Mammary epithelial cell (primary cell): ENCODE measurements at places on chromosomes 5 and 9. TPM values are rescaled to one million over a fixed set of nuclear protein-coding genes. Genes with fewer than 3 reads are reported as not detected.

PHF24 gene
- 0.07 TPM for polyA plus RNA-seq

C9orf153 gene
- not detected for polyA plus RNA-seq

DDX4 gene
- not detected for polyA plus RNA-seq

SMIM33 gene
- polyA plus RNA-seq: not detected

SLC23A1 gene
- polyA plus RNA-seq: not detected

PCDHGB3 gene
- polyA plus RNA-seq: 0.57 TPM

DNA sequence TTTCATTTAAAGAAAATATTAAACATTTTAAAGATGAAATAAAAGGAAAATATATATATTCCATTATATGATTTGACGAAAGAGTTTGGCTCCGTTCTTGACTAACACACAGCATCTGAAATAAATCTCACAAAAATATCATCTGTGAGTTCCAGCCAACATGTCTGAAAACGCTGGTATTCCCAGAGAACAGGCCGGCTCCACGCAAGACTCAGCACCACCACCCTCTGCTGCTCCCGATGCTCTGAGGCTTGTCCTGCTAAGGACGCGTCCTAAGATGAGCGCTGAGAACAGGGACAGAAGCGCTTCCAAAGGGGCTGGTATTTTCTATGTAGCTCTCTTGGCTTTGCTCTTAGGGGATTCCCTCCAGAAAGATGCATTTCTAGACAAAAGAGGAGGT is 40.6 kb upstream of the N4BP3 start:
- no peak for DNase-seq

- DNase-seq: no peak
Measured at GRCh38 chr5:179607160-179607931, 16.1 kb downstream of the HNRNPH1 start.

DNA sequence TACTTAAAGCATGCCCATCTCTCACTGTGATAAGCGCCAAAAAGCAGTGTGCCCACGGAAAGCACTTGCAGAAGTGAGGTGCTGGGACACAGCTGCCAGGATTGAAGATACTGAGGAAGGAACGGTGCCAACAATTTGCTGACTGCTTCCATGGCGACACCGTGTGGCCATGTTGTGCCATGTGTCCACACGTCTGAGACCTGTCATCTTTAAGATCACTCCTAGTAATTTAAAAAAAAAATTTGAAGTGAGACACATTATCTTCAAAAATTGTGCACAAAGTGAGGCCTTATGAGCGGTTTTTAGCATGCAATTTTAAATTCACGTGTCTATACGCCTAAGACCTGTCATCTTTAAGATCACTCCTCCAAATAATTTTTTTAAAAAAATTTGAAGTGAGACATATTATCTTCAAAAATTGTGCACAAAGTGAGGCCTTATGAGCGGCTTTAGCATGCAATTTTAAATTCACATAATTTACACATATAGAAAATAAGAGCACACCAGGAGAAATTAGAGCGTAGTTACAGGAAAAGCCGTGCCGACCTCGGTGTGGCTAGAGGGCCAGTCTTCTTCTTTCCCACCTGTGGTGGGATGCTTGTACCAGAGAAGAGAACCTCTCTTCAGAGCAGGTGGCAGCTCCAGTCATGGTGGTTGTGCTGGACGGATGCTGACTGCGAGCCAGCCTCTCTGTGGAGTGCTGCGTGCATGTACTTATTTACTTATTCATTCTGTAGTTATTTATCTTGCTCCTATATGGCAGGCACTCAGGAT is 21.4 kb upstream of the FLT4 start:
- DNase-seq: peak; percentile 13

DNA sequence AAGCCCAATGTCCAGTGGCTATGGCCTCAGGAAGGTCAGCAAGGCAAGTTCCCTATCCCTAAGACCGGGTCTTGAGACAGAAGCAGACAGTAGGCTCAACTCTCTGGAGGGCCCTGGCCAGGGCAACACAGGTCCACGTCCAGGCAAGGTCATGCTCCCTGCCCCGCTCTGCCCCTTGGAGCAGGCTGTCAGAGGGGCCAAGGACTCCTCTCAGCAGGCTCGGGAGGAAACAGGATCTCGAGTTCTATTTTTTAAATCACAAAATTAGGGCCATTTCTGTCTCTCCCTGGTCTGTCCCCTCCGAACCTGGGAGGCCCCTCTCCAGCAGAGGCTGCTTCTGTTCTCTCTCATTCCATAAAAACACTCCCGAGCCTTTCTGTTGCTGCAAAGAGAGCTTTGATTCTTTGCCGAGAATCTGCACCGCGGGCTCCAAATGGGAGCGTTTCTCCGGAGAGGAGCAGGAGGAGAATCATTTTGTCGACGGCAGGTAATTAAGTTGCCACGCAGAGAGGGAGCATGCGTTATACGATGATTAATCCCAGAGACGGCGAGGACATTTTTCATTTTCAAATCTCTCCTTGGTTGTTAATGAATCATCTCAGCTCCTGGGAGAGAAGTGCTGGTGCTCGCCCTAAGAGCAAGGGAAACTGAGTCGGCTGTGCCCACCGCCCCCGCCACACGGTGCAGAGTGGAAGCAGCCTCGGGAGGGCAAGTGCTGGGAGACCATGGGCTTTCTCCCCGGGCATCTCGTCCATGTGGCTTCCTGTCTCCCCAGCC is 24.5 kb upstream of the FCN1 start:
- peak; percentile 11 for DNase-seq

- DNase-seq: no peak
Measured at GRCh38 chr9:83476513-83476912, 61.7 kb downstream of the FRMD3 start.

DNA sequence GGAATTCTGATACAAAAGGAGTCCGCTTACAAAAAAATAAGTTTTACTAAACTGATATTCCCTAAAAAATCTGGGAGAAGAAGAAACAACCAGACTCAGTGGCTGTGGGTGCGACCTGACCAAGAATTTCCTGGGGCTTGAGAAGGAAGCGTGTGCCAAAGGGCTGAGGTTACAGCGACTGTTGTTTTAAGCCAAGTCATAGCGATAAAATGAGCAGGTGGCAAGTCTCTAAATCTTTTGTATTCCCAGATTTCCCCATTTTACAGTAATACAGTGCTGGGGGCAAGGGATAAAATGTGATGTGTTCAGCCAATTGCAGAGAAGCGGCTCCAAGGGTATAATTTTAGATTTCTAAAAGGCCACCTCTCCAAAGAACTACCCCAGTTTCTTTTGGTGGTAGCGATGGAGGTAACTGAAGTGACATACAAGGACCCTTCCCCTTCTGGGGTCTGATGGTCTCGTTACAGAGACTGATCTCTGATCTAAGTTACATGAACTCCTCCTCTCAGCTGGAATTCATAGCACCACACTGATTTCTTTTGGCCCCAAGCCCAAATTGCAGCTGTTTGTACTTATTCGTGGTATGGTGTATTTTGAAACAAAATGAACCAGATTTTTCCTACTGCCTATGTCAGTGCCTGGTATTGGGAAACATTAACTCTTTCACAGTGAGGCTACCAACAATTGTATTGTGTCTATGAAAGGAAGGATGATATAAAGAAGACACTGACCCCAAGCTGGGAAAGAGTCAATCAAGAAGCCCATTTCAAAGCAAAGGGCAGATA is 41.6 kb downstream of the LPAR1 start:
- peak; percentile 12 for DNase-seq

GRCh38 chr5:4252385-4252784 is 656.8 kb downstream of the IRX1 start:
- no peak for DNase-seq

DNA sequence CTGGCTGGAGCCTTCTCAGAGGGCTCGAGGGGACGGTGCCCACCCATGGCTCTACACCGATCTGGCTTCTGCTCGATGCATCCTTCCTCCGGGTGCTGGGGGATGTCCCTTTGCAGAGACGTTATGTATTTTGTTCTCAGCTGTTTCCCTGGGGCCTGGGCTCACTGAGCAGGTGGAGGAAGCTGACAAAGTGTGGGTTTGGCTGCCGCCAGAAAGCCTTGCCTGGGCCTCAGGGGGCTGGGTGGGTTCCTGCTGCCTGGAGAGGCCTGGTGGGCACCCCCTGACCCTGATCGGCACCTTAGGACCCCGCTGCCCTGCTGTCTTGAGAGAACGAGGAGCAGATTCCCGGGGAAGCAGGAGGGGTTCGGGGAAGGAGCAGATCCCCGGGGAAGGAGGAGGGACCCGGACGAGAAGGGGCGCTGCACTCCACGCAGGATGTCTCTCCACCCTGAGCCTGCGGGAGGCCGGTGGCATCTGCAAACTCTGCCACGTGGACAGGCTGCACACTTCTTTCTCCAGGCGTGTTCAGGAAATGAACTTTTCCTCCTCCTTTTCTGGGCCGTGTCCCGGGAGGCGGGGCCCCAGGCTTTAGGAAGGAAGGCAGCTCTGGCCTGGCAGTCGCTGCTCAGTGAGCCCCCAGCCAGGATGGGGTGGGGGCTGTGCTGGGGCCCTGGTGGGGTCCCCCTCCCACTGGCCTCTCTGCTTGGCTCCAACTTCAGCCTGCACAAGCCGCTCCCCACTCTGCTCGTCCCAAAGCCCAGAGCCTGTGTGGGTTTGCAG is 148.9 kb downstream of the RXRA start:
- DNase-seq: no peak

GRCh38 chr5:142800776-142801494 is 30.8 kb downstream of the ARHGAP26 start:
- DNase-seq: no peak

DNA sequence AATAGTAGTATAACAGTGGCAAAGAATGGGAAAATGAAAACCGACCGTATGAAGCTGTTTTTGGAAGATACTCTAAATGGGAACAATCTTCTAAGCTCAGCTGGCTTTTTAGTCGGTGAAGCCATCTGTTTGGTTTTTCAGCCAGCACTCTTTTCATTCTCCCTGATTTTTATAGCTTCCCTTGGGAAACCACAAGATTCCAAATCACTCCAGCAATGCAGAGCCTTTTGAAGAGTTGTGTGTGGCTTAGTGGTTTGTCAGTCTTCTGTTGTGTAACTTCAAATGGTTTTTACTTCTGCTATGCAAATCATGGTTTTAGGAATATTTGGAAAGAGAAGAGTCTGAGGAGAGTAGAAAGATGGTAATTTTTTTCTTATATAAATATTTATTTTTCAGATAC is 180.7 kb downstream of the KDM4C start:
- peak; percentile 70 for DNase-seq

DNA sequence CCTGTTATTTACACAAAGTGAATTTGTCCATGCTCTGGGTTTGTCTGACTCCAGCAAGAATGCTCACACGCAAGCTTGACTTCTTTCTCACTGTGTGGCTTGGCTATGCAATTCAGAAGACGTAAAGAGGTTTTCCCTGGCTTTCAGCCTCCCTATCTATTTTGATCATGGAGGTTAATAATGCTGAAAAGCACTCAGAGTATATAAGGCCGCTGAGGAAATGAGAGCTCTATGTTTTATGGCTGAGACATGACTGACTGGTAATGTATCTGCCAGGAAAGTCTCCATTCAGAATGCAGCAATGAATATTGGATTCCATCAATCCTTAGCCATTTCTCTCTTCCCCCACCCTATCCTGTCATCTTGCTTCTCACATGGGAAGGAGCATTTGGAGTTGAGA is 417.3 kb downstream of the DMAC1 start:
- no peak for DNase-seq

DNA sequence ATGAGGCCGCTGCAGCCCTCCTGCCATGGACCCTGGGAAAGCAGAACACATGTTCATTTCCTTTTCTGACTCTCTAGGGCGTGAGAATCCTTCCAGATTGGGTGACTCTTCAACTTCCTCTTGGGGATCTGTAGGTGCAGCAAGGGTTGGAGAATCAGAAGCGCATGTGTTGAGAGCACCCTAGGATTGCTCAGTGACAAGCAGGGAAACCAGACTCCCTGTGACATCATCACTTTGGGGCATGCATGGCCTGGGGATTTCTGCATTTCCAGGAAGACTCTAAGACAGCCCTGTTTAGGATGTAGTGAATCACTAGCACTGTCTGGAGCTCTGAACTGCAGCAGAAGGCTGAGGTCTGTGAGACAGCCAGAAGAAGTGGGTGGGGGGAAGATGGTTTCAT is 15.1 kb upstream of the LCP2 start:
- peak; percentile 53 for DNase-seq
